ENCODE measurements at places on chromosomes 5 and 9.

DNA sequence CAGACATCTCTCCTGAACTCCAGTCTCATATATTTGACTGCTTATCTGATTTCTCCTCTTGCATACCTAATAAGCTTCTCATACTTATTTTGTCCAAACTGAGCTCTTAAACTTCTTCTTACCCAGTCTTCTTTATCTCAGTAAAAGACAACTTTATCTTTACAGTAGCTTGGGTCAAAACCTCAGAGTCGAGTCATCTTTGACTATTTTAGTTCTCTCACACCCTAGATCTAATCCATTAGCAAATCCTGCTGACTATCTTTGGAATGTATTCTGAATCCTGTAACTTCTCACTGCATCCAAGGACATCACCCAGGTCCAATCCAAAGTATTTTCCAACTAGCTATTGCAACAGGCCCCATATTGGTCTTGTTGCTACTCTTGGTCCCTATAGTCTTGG is 11.8 kb upstream of the JAK2 start:
- no peak for DNase-seq

GRCh38 chr5:119255571-119256356 is 100.1 kb upstream of the TNFAIP8 start:
- DNase-seq, result peak; percentile 35

- no peak for DNase-seq
Observed at GRCh38 chr5:15248731-15249130, 251.2 kb upstream of the FBXL7 start.

DNA sequence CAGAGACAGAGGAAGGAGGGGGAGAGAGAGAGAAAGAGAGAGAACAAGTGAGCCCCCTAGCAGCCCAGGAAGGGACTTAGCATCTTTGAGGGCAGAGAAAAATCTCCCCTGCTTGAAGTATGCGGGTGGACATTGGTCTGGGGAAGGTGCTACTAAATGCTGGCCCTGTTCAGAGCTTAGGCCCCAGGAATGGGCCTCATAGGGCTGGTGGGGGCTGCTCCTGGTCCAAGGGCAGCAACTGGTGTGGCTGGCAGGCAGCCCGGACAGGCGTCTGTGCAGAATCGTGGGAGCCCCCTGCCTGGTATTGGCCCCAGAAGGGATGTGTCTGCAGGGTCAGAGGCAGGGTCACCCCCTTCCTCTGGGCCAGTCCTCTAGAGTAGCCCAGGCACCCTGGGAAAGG is 47.8 kb upstream of the SUSD3 start:
- no peak for DNase-seq

GRCh38 chr9:14992081-14992480 is 81.9 kb upstream of the FREM1 start:
- DNase-seq, result no peak

DNA sequence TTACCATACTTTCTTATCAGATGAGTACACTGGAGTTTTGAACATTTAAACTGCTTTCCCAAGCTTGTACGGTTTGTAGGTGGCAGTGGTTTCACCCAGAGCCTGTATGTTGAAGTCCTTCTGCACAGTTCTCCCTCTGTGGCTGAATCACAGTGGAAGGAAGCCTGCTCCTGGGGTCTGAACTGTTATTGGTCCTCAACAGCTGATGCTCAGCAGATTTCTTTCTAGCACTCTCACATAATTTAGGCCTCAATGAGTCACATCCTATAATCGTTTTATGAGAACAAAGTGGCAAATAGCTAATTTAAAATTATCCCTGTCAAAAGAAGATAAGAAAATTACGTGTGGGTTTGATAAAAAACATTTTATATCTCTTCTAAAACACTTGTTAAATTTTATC is 229.7 kb downstream of the TLE4 start:
- no peak for DNase-seq

- no peak for DNase-seq
Observed at GRCh38 chr5:55230086-55230629, 3.0 kb upstream of the MCIDAS start.

GRCh38 chr5:93349613-93350012 is 231.4 kb downstream of the NR2F1-AS1 start:
- no peak for DNase-seq

GRCh38 chr5:95822043-95822541 is 434 bp downstream of the GLRX start:
- peak; percentile 38 for DNase-seq

- no peak for DNase-seq
Observed at GRCh38 chr5:32355686-32356085, 42.9 kb upstream of the MTMR12 start.

- DNase-seq, result no peak
Observed at GRCh38 chr5:37899037-37899436, 59.2 kb upstream of the GDNF start.

- no peak for DNase-seq
Observed at GRCh38 chr9:31983895-31984294, 400.5 kb upstream of the ACO1 start.

DNA sequence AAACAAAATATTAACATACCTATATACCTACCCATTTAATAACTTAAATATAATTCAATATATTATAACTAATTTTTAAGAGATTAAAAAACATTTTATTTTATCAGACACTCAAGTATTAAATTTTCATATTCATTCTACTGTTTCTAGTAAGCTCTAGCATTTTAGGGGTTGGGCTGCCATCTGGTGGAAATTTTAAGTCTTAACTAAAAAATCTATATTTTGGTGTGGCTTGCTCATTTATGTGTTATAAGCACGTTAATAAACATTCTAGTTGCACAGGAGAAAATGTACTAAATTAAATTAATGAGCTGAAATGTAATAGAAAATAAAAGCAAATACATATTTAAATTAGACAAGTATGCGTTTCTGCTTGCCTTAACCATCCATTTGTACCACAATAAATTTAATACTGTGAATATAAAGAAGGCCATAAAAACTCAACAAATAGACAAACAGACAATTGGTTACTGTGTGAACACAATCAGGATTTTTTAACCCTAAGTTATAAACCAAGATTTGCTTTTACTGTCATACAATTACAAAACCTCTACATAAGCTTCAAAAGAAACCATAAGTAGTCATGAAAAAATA is 1728.3 kb upstream of the CDH9 start:
- DNase-seq, result peak; percentile 66

- no peak for DNase-seq
Observed at GRCh38 chr5:69043655-69043996, 50.2 kb upstream of the SLC30A5 start.

DNA sequence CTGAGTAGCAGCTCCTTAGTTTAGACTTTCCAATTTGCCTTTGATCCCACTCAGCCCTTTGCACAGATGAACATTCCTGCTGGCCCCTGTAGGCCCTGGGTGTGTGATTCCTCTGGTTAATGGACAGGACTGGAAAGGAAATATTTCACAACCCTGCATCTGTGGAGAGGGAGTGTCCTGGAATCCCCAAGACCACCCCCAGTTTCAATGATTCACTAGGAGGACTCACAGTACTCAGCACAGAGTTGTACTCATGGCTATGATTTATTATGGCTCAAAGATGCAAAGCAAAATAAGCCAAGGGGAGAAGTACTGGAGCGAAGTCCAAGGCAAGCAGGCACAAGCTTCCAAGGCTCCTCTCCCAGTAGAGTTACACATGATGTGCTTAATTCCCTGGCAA is 42.4 kb upstream of the TJP2 start:
- DNase-seq, result peak; percentile 92
